ENCODE measurements at places on chromosomes 13 and 19. TPM values are rescaled to one million over a fixed set of nuclear protein-coding genes. Genes with fewer than 3 reads are reported as not detected.

Gene RXFP2
- total RNA-seq = not detected

Gene MAB21L1
- 0.11 TPM for total RNA-seq

Gene ANKRD10
- 182 TPM for total RNA-seq

Gene NLRP5
- not detected for total RNA-seq

Gene SIGLEC8
- not detected for total RNA-seq

Gene MOB3A
- total RNA-seq = 27.4 TPM

Gene SOX1
- not detected for total RNA-seq

Gene EDNRB
- 4.4 TPM for total RNA-seq

Gene FARP1
- total RNA-seq = 266 TPM

Gene CDC42EP5
- 0.66 TPM for total RNA-seq

Gene CATSPERD
- total RNA-seq = not detected

Gene GIPR
- total RNA-seq = 14.6 TPM

Gene ADGRE3
- not detected for total RNA-seq

Gene LGI4
- 0.37 TPM for total RNA-seq

All from endodermal cell (in vitro differentiated cells).